ENCODE measurements at places on chromosomes 2 and 18.

GRCh38 chr2:167480232-167480985 is 592.1 kb downstream of the XIRP2 start:
- no peak for DNase-seq

- DNase-seq: no peak
Observed at GRCh38 chr2:200860092-200860795, 4.2 kb downstream of the CLK1 start.

DNA sequence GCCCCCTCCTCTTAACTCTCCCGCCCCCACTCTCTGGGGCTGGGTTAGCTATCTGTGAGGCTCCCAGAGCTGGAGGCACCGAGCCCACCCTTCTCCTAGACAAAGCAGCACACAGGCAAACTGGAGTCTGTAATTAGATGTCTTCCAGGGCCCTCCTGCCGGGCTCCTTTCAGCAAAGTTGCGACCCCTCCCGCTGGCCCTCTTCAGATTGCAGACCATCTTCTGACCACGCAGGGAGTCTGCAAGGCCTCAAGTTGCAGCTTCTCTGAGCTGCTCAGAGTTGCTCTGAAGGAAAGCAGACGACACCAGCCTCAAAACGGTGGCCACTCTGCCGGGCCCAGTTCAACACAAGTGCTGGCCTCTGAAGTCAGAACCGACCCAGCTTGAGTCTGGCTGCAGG is 228.4 kb upstream of the COPS8 start:
- no peak for DNase-seq

GRCh38 chr2:24330161-24330560 is 30.2 kb downstream of the ITSN2 start:
- DNase-seq: no peak

DNA sequence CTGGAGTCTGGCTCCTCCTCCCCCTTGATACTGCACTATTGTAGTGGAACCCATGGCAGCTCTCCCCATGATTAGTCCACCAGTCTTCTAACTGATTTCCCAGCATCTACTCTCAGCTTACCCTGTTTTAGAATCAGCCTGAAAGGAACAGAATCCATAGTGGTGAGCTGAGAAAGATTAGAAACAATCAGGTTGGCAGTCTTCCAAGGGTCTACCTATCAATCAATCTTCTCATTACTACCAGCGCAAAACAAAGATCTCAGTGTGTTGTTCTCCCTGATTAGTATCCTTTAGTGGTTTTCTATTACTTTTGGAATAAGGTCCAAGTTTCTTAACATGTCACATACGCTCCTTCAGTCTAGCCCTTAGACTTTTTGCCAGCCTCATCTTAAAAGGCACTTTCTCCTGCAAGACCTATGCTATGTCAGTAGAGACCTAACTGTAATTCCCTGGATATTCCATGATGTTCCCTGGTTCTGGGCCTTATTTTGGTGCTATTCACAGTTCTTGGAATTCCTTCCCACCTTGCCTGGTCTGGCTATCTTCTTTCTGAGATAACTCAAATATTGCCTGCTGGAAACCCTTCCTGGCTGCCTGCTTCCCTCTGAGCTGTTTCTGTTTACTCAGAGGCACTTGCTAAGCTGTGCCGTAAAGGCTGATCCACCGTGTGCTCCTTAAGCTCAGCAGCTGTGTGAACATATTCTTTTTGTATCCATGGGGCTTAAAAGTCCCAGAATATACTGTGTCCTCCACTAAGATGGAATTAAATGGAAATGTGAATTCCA is 32.6 kb downstream of the LAMA3 start:
- DNase-seq: no peak

- DNase-seq: no peak
Observed at GRCh38 chr2:38185012-38185491, 109.1 kb upstream of the CYP1B1 start.

- no peak for DNase-seq
Observed at GRCh38 chr2:55585451-55586080, 31.9 kb downstream of the PPP4R3B start.

DNA sequence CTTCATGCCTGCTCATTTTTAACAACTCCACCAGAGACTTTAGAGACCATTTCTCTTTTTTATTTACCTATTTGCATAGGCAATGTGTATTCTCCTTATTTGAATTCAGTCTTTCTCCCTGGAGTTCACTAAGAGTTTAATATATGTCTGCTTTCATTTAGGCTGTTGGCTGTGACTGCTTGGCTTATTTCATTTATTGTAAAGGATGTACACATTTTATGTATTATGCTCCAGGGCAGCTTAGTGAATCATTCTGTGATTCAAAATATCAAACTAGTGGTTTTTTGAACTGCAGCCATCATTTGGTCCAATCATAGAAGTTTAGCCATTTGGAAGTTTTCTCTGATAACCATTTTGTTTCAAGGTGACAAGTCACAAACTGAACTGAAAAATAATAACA is 229.6 kb downstream of the LPIN1 start:
- no peak for DNase-seq

DNA sequence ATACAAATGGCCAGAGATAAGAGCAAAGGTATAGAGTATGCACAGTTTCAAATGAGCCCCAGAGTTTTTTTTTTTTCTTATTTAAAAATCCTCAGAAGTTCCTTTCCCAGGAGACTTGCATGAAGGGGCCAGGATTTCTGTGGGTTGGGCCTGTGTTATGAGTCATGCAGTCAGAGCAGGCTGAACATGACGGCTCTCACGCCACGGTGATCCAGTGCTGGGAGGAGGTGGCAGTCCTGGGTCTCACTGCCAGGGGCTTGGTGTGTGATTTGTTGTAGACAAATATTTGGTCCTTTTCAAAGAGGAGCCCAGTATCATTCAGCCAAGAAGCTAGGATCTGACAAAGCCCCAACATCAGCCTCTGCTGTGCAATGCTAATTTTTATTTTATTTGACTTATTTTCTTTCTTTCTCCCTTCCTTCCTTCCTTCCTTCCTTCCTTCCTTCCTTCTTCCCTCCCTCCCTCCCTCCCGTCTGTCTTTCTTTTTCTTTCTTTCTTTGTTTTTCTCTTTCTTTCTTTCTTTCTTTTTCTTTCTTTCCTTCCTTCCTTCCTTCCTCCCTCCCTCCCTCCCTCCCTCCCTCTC is 10.4 kb upstream of the KCNE4 start:
- no peak for DNase-seq

DNA sequence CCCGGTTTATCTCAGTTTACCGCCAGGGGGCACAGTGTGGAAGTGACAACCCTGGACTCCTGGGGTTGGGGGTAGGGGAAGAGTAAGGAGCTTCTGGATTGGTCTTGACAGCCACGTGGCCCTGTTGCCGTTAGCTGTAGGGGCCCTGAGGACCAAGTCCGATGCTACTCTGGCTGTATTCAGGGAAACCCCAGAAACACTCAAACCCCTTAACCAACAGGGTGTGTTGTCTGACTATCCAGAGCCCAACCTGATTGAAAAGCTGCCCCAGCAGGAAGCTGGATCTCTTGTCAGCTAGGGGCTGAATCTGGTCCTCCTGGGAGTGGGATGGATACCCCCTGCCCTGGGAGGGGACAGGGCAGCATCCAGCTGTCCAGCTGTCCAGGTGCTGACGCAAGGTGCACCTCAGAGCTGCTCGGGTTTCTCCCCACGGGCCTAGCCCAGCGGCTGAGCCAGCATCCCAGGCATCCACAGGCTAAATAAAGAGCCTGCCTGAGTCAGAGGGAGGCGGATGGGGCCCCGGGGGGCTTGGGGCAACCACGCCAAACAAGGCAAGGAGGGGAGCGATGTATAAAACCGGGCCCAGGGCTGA is 3.1 kb upstream of the GMPPA start:
- peak; percentile 24 for DNase-seq

- DNase-seq: no peak
Observed at GRCh38 chr2:160696087-160696452, 202.5 kb upstream of the RBMS1 start.

GRCh38 chr2:203751685-203752271 is 45.3 kb downstream of the CD28 start:
- DNase-seq: no peak

- no peak for DNase-seq
Observed at GRCh38 chr2:96809216-96809882, 6.7 kb upstream of the CNNM3 start.

- DNase-seq: no peak
Observed at GRCh38 chr18:31825772-31826171, 65.1 kb upstream of the SLC25A52 start.

- DNase-seq: no peak
Observed at GRCh38 chr2:193824474-193824873, 1629.7 kb upstream of the TMEFF2 start.

DNA sequence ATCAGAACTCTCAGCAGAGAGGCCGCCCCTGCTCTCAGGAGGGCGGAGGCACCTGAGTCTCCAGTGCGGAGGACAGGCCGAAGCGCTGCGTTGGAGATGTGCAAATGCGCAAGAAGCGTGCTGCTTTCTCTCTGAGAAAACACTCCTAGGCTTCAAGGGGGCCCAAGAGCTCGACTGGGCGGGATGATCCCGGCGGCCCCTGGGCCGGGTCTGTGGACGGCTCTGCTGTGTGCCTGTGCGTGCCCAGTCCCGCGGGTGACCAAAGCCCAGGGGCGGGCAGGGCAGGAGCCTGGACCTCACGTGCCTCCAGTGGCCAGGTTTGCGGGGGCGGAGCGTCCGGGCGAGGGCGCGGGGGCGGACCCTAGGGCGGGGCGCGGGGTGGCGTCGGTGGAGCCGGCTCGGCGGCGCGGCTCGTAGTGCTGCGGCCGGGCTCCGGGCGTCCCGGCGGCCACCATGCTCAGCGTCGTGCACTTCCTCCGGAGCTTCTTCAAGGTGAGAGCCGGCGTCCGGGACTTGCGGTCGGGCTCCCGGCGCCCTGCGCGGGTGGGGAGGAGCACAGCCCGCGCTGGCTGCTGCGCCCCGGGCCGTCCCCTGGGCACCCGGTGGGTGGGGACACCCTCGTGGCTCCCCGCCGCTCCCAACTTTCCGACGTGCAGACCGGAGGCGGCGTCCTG is at the start of gene ARHGEF4:
ARHGEF4 (plus strand) TSS at position 414 of the 674 bp plus-strand sequence; CDS start at position 454, 40 bp downstream.
- DNase-seq: no peak

DNA sequence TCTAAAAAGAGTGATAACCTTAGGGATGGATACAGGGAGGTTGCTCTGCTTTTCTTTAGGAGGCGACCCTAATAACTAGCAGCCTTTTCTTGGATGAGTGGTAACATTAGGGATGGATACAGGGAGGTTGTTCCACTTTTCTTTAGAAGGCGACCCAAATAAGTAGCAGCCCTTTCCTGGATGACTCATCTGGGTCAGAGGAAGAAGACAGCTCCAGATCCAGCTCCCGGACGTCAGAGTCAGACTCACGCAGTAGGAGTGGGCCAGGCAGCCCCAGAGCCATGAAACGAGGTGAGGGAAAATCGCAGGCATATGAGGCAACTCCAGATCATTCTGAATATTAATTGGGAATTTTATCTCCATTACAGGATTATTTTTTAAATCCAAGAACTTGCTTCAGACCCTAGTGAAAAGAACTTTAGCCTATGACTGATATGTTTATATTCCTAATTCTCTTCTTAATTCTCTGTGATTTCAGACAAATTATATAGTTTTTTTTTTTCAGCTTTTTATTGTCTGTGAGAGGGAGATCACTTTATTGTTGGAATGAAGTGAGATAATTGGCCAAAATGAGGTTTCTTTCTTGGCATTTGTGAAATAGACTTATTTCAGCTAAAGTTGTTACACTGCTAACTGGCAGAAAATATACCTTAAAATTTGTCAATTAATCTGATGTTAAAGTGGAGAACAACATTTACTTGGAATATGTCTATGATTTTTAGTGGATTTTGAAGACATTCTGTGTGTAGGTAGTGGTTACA is 31.2 kb upstream of the C1GALT1C1L start:
- no peak for DNase-seq

- DNase-seq: no peak
Observed at GRCh38 chr18:78773819-78774218, 205.8 kb upstream of the SALL3 start.

- no peak for DNase-seq
Observed at GRCh38 chr2:71704131-71704561, 250.8 kb downstream of the DYSF start.

DNA sequence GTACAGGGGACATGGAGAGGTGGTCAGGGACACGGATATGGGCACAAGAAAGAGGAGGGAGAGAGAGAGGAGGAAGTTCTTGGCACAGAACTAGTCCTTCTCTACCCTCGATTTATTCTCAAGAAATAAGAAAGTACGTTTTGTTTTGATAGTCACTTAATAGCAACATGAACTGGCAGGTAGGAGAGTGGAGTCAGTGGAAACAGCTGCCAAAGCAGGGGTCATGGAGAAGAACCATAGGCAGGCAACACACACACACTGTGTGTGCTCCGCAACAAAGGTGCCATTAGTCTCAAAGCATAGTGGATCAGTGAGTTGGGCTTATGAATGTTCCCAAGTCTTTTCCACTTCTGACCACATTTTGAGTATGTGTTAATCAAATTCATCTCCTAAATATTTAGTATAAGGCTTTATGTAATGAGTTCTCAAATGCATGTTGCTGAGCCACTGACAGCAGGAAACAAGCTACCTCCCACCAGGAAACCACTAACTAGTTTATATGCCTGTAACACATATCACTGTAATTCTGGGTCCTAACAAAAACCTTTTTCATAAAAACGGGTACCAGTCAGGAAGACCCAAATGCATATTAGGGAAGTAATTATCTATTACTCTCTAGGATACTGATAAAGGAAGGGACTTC is 41.1 kb downstream of the IWS1 start:
- no peak for DNase-seq

GRCh38 chr2:100655936-100656534 is 93.2 kb downstream of the PDCL3 start:
- DNase-seq: no peak

DNA sequence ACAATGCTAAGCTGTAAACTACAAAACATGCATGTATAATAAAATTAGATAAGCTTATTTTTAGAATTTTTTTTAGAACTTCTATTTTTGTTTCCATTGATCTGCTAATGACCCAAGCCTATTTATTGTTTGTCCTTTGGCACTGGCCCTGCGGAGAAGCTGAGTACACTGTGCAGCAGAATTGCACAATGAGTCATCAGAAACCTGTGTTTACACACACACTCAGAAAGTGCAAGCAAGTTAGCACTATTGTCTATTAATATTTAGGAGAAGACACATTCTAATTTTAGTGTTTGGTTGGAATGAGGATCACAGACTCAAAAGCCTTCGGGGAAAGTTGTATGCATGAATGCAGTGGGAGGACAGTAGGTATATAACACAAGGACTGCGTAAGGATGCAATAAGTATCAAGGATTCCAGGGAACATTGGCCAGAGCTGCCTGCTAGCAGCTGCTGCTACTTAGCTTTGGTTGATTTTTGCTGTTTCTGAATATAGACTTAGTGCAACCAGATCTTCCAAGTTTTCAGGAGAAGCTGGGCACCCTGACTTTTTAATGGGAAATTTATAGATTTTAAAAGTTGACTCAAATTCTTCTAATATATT is 128.2 kb downstream of the KCNH7 start:
- no peak for DNase-seq

DNA sequence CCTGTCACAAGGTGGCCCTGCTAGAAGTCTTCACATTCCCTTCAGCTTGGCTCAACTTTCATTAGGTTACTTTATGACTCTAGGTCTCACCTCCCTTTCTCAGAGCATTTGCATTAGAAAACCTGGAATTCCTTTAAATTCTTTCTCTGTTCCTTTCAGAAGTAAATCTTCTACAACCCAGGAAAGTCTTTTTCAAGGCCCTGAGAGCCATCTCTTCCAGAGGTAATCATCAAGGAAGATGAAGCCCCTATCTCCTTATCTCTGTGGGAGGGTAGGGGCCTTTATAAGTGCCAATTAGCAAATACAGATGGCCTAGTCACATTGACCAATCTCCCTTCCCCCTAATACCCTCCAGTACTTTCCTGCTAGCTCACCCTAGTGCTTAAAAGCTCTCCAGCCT is 848.0 kb upstream of the FAM98A start:
- DNase-seq: no peak

GRCh38 chr2:217851191-217852020 is 151.4 kb downstream of the TNS1 start:
- no peak for DNase-seq

Data from stimulated activated CD8-positive, alpha-beta memory T cell treated with anti-CD3 and anti-CD28 coated beads, Interleukin-2, amount 100 ng/mL, for 1 hour (primary cell).